ENCODE measurements at places on chromosomes 7 and 10. TPM values are rescaled to one million over a fixed set of nuclear protein-coding genes. Genes with fewer than 3 reads are reported as not detected.
A peak's percentile ranks its signal among the peaks of the same experiment; 100 is the strongest.

DNA sequence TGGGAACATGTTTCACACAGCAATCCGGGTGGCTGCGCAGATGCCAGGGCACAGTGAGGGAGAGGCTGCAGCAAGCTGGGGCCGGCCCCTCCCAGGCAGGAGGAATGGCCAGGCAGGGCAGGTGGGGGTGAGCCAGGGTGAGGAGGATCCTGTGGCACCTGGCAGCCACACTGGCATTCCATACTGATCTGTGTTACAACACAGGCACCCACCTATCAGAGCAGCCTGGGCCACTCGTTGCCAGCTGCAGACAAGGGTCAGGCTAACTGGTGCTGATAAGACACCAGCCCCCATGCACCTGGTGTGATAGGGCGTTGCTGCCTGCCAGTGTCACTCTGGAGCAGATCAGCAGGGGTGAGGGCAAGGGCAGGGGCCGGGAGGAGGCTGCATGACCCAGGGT, 16.6 kb upstream of the RET start:
- no peak for DNase-seq

DNA sequence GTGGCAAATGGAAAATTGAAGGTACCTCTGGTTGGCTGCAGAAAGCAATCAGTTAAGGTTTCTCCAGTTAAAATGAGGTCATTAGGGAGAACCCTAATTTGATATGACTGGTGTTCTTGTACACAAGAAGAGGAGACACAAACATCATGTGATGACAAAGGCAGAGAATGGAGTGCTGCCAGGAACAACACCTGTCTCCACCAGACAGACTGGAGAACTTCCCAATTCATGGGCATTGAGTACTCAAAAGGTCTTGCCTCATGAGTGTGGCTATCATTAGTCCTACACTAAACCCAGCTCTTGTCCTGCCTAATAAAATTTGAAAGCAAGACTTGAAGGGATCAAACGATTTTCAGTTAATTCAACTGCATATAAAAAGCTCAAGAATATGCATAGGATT, 152.6 kb downstream of the PTPN20 start:
- no peak for DNase-seq

GRCh38 chr7:132213583-132213982, 362.7 kb downstream of the PLXNA4 start:
- no peak for DNase-seq

DNA sequence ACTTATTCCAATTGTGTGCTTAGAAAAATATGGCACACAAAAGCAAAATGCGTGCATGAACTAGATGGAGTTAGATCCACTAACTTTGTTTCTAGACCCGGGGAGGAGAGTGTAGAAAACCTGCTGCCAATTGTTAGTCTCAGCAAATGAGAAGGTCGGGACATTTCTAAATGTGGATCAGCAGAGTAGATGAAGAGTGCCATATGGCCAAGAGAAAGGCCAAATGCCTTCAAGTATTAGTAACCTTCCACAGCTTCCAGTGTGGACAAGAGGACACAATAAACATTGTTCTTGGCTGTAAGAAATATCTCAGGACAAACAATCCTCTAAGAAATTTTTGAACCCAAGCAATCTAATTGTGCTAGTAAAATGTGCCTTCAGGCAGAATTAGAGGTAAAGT, 690.3 kb downstream of the REEP3 start:
- DNase-seq, result no peak

DNA sequence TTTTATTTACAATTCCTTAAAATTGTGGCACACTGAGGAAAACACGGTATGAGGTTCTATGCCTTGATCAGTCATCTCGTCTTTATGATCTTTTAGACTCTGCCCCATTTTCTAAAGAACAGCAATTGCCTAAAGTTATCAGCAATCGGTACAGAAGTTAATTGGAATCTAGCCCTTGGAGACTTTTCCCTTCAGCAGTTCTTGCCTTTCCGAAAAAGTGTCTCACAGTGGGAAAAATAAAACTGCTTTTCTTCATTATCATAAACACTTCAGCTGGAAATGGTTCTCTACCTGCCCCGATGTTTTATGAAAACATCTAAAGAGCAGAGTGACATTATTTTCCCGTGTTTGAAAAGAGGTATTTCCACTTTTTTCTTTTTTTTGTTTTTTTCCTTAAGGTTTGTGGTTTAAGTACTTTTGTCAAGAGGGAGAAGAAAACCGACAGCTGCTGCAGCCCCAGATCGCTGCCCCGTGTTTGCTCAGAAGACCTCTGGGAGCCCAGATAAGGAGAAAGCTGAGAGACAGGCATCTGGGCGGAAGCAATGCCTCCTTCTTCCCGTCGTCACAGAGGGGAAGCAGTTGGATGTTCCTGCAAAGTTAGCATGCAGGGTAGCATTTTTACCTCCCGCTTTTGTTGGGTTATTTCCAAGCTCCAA, 149.7 kb downstream of the FRMD4A start:
- DNase-seq, result no peak

DNA sequence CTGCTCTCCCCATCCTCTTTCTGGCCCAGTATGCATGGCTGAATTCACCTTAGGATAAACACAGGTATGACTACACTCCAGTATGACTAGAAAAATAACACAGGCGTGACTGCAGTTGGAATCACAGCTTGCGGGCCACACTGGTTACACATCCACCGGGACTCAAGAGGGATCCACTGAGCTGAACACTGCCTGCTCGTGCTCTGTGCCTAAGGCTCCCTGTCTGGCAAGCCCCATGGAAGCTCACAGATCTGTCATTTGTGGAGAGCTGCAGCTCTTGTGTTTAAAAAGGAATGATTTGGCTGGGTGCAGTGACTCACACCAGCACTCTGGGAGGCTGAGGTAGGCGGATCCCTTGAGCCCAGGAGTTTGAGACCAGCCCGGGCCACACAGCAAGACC, 26.8 kb downstream of the VOPP1 start:
- no peak for DNase-seq

- DNase-seq, result no peak
Observed at GRCh38 chr7:1954366-1955004, 278.3 kb downstream of the MAD1L1 start.

GRCh38 chr7:148914208-148914777, 30.2 kb upstream of the EZH2 start:
- DNase-seq, result no peak

PNLIPRP1 gene
- total RNA-seq, result not detected

PALD1 gene
- 1.8 TPM for total RNA-seq

GNB2 gene
- 43.7 TPM for total RNA-seq

MYH16 gene
- not detected for total RNA-seq

FRMPD2 gene
- total RNA-seq, result not detected

- no peak for DNase-seq
Observed at GRCh38 chr7:15558756-15559155, 3.1 kb downstream of the AGMO start.

AASS gene
- 14.9 TPM for total RNA-seq

- no peak for DNase-seq
Observed at GRCh38 chr7:27586825-27587224, 75.9 kb downstream of the HIBADH start.

DNA sequence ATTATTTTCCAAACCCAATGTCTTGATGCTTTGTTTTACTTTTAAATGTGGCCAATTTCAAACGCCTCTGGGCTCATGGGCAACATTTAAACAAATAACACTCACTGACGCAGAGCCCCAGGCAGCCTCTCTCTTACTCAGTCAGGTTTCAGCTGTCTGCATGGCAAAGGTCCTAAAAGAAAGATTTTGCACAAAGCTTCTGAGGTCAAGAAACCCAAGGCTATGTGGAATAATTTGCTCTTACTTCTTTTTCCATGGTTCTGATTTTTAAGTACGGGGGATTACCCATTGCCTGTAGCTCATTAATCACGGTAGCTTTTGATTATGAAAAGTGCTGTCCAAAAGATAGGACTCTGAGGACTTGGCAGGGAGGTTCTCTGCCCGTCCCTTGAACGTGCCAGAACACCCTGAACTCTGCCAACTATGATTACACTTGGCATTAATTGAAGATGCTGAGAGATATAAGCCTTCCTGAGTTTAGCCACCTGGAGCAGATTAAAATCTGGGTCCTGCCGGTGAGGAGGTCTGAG, 14.1 kb upstream of the MSRB2 start:
- no peak for DNase-seq

GRCh38 chr10:132548106-132548823, 10.7 kb downstream of the INPP5A start:
- no peak for DNase-seq

GRCh38 chr10:10223131-10223530, 794.5 kb upstream of the CELF2 start:
- DNase-seq, result no peak

DNA sequence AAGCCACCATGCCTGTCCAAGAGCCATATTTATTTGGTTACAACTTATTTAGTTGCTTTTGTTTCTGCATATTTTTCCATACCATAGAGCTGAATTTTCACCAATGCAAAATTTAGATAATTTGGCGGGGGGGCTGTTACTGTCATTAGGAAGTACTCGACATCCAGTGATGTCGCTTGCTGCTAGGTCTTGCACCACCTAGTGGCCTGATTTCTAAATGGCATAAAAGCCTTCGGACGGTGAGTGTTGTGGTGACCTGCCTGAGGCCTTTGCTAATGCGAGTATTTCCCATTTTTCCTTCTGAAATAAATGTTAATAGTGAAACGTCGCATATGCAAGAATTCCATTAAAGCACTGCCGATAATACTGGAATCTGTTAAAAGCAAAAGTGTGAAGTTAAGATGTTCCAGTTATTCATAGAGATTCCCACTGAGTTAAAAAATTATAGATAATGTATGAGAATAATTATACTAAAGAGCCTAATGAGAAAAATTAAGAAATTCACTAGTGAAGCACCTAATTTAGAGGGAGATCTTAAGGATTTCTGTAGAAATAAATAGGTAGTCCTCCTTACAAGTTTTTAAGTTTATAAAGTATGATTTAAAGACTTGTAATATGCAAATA, 86.1 kb upstream of the DNAJB6 start:
- peak; percentile 88 for DNase-seq

- no peak for DNase-seq
Observed at GRCh38 chr10:124632566-124632965, 111.6 kb downstream of the FAM53B start.

GRCh38 chr10:45091968-45092367, 91.2 kb downstream of the ZNF22 start:
- no peak for DNase-seq

EBF3 gene
- total RNA-seq, result 23.6 TPM

DNA sequence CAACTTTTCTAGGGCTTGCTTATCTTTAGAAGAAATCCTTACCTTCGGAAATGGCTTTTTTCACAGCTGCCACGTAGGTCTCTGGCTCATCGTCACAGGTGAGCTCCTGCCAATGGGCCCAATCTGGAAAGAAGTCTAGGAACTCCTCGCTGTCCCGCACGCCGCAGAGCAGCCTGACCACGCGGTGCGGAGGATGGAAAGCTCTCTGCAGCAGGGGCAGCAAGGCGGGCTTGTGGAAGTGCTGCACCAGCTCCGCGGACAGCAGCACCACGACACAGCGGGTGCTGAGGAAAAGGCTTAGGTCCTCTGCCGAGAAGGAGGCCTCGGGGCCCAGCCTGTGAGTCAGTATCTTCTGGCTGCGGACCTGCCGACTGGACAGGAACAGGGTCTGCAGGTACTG, 10.8 kb downstream of the PIK3AP1 start:
- no peak for DNase-seq

DNA sequence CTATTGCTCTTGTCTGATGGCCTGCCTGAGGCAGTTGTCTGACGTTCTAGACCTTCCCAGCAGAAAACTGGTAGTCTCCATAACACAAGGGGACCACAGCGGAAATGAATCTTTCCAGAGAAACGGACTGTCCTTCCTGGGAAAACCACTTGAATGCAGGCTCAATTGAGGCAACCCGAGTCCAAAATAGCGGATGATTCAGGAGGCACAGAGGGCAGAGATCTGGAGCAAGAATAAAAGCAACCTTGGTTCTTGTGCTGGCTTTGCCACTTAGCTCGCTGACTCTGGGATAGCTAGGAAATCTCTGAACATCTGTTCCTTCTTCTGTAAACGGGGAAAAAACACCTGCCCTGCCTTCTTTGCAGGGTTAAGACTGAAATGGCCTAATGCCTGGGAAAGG, 178.8 kb downstream of the NEURL1 start:
- no peak for DNase-seq

GRCh38 chr7:139036901-139037300, 1.1 kb upstream of the ZC3HAV1L start:
- no peak for DNase-seq
